ENCODE measurements at places on chromosomes 2 and 18.

DNA sequence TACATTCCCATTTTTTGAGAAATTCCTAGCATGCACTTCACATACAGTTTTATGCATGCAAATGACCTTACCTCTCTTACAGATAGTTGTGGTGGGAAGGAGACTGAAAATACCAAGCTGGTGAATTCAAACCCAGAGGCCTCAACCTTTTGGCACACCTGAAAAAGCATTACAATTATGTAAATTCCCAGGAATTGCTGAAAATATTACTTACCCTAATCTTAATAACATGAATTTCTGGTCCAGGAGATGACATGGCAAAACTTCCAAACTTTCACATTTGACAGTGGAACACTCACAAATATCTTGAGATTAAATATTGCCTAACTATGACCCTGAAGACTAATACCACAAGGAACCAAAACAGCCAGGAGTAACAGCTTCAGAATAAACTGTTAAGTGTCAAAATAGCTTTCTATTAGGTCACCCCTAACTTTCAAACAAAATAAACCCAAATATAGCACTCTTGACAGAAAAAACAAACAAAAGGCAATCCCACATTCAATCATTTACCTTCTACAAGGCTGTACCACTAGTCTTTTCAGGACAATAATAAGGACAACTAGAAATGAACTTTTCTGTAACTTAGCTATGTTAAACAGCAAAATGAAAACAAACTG is 10.9 kb upstream of the PEX13 start:
- DNase-seq: no peak

DNA sequence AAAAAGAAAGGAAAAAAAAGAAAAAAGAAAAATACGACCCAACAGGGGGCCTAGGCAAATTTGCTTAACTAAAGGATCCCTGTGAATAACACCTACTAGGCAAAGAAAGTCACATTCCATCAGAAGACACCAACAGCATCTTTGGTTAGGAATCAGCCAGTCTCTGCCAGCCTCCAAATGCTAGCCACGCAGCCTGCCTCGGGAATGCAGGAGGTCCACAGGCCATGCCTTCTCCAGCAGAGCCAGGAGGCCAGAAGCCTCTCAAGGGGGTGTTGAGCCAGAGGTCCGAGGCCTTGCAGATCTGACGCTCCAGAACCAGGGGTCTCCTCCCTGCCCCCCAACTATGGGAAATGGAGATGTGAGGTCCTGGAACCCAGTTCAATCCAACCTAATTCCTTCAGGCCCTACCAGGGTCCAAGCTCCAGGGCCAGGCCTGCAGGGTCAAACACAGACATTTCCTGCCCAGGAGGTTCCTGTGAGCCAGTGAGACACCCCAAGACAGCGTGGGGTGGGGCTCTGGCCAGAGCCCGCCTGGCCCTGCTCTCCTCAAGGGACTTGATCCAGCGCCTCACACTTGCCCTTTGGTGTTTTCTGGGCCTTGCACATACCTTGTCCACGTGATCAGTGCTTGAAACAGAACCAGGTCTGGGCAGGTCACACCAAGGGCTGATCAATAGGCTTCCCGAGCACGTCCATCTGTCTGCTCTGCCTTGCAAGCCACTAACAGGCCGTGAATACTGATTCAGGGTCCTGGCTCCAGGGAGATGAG is 289.6 kb upstream of the ID2 start:
- DNase-seq: no peak

GRCh38 chr2:143146366-143146765 is 17.1 kb downstream of the ARHGAP15 start:
- DNase-seq: no peak

- no peak for DNase-seq
Observed at GRCh38 chr2:193966590-193966989, 1690.4 kb upstream of the SLC39A10 start.

DNA sequence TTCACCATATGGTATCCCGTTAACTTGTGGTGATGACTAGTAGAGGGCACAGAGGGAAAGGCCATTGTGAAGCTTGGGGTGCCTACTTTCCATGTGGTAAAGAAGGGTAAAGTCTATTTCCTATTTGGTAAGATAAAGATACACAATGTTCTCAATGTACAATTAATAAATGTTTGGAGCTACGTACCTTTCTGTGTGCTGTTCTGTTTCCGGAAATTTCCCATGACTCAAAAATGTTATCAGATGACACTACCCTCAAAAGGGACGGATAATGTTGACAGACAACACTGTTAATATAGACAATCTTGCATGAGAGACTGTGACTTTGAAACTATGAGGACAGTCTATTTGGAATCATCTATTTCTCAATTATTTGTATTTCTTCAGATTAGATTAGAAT is 4.2 kb upstream of the SULT1C3 start:
- no peak for DNase-seq

DNA sequence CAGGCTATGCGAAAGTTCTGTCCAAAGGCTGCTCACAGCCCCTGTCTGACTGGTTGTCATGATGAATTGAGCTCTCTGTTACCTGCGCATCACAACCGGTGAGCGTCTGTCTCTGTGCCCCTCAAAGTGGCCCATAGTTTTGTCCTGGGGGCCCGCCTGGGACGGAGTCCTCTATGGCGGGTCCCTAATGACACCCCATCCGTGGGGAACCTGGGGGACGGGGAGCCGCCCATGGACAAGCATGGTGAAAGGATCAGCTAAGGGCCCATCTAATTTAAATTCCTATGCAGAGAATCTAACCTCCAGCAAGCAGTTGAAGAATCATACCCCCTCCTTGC is 473 bp downstream of the ELMOD3 start:
- no peak for DNase-seq

DNA sequence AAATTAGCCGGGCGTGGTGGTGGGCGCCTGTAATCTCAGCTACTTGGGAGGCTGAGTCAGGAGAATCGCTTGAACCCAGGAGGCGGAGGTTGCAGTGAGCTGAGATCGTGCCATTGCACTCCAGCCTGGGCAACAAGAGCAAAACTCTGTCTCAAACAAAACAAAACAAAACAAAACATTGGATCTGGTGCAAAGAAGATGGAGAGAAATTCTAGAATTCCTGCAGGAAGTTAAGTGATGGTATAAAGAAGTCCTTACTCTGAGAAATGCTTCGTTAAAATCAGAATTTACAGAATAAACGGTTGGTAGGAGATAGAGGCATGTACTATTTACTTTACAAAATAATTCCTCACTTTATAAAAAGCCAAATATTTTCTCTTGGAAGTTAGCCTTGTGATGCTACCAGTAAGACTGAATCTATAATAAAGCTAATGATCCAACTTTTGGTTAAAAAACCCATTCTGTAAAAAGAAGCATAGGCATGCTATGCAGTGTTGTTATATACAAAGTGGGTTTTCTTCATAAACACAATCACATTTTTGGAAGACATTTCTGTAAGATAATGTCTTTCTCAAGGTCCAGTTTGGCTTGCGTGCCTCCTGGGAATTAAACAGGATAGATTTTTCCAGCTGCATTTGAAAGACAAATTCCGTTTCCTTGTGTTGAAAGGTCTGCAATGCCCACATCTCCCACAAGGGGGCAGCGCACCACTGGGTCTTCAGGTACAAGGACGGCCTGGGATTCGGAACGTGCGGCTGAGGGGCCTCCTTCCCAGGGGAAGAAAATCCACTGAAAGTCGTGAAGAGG is 35.6 kb upstream of the PNO1 start:
- DNase-seq: peak; percentile 66

GRCh38 chr2:133365117-133365516 is 203.1 kb downstream of the NCKAP5 start:
- DNase-seq: no peak

DNA sequence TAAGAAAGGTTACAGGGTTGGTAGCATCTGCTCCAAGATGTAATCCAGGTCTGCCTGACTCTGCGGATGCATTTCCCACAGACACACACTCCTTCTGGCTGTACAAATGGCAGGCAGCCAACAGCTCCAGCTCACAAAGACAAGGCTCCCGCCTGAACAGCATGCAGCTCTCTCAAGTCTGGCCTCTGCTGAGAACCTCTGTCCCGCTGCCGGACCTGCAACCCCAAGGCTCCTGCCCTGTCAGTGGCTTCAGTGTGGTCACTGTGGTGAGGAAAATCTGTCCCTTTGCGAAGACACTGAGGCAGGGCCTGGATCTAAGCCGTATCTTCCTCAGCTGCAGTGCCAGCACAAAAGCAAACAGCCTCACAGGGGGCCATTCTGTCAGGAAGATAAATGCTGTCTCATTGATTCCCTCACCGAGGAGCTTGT is 469.3 kb upstream of the MEX3C start:
- DNase-seq: peak; percentile 30

- DNase-seq: no peak
Observed at GRCh38 chr2:33512112-33512511, 35.7 kb downstream of the RASGRP3 start.

DNA sequence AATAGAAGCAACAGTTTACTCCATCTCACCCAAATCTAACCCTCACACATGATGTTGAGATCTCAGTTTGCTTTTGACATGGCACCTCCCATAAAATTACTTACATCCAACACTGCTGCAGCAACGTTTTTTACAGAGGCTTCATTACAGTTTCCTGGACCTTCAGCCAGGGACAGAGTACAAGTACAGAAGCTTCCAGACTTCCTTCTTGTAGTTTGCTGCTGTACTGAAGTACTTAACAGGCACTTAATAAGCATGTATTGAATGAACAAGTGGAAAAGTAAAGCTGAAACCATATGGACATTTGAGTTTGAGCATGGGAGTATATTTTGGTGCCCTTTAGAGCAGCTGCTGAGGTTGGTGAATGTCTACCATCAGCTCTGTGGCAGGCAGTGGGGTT is 514.2 kb downstream of the PTPRM start:
- DNase-seq: no peak

GRCh38 chr2:220959391-220959802 is 612.7 kb downstream of the EPHA4 start:
- DNase-seq: no peak

GRCh38 chr2:59790186-59791003 is 763.1 kb downstream of the BCL11A start:
- DNase-seq: no peak

GRCh38 chr2:88903749-88904353 is 212.4 kb downstream of the RPIA start:
- DNase-seq: no peak

- DNase-seq: no peak
Observed at GRCh38 chr2:196899976-196900375, 26.5 kb downstream of the PGAP1 start.

DNA sequence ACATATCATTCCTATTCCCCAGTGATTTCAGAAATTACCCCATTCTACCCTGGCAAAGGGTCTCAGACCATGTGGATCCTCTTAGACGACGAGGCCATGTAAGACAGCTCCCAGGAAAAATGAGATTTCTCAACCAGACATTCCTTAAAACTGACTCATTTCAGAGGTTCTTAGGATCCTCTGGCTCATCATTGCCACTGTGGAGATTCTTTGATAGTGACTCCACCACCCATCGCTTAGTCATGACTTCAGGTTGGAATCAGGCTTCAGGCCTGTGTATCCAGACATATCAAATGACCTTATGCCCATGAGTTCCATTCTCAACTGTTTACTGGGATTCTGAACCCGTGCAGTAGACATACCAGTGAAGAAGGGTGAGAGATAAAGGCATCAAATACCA is 245.6 kb upstream of the TCF4 start:
- no peak for DNase-seq

- DNase-seq: no peak
Observed at GRCh38 chr18:79380816-79381806, 14.6 kb upstream of the NFATC1 start.

Measured in SK-N-MC (cell line).